ENCODE measurements at places on chromosomes 7 and 10. TPM values are rescaled to one million over a fixed set of nuclear protein-coding genes. Genes with fewer than 3 reads are reported as not detected.

DNA sequence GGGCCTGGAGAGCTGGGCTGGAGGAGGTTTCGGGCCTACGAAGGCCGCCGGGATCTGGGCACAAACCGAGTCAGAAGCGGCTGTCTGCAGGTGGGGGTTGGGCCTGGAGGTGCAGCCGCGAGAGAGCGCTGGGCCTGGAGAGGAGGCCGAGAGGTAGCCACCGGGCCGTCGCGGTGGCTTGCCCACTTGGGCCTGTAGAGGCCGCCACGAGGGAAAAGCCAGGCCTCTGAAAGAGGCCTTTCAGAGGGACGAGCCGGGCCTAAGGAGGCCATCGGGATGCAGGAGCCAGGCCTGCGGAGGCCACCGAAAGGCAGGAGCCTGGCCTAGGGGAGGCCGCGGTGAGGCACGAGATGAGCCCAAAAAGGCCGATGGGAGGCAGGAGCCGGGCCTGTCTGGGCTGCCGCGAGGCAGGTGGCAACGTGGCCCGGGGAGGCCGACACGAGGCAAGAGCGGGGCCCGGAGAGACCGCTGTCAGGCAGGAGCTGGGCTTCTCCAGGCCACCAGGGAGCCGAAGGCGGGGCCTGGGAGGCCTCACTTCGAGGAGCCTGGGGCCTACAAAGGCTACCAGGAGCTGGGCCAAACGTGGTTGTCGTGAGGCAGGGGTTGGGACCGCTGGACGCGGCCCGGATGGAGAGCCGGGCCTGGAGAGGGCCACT is 25.6 kb downstream of the MDH2 start:
- DNase-seq: no peak

DNA sequence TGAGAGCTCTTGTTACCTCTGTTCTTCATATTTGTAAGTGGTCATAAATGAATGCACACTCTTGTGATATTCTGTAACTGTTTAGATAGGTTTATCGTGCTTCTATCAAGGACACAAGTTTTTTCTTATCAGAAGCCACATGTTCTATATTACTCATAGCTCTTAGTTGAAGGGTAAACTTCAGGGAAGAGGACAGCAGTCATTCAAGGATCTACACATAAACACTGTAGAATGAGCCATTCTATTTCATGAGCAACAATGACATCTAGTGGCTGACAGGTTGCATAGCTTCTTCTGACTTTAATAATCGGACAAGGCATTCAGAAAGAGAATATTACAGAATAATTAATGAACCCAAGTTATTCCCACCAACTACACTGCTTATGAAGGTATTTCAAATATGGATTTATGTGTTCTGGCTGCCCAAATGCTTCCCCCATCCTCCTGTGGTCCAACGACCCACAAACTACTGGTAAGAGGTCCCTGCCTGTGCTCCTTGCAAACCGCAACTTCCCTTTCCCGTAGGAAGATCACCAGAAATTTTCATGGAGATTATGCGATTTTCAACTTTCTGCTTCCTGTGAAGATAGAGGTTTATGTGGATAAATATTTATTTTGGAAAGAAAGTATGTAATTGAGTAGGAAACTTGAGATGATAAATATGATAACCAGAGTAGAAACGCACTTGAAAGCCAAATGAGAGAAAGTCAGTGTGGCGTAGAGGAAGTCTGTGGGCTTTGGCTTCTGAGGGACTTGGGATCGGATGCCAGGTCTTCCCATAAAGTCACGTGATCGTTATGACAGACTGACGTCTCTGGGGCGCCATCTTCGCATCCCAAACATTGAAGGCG is 16.8 kb upstream of the ABCB5 start:
- peak; percentile 52 for DNase-seq

DNA sequence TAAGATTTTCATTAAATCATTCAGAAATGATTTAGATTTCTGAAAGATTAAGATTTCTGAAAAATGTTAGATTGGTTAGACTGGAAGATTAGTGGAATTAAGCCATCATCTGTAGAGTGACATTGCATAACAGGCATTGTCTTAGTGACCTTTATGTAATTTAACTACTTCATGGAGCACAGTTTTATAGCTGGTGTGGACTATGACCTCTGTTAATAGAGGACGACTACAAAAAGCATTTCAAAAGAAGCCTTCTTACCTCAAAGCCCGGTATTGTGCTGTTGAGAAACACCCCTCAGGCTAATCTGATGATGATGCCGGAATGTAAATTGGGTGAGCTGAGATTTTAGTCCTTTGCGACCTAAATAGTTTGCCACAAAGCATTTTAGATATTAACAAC is 55.6 kb downstream of the GALNT11 start:
- DNase-seq: no peak

- DNase-seq: no peak
These were observed 44.2 kb downstream of the FEZF1 start for GRCh38 chr7:122260336-122260735.

DNA sequence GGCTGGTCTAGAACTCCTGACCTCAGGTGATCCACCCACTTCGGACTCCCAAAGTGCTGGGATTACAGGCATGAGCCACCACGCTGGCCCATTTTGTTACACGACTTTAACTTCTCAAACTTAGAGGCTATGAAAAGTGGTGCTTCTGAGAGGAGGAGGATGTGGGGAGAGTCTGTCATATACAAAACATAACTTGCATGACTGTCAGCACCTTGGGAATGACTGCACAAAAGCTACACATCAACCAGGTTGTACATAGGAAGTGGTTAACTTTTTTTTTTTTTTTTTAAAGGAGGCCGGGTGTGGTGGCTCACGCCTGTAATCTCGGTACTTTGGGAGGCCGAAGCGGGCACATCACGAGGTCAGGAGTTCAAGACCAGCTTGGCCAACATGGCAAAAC is 43.4 kb upstream of the GSDME start:
- DNase-seq: no peak

DNA sequence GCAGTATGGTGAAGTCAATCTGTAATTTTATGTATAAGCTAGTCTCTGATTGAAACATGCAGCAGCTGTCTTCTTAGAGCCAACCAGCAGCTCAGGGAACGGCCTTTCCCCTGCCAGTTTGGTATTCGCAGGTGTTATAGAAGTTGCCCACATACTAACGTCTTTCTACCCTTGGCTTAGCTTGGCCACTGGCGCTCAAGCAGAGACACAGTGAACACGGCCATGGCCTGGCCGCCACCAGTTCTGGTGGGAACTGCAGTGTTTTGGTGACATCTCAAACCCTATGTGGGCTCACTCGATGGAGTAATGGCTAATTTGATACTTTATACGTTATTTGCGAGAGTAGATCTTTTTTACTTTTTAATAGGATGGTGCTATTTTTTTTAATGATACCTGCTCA is 17.1 kb downstream of the EIF4H start:
- no peak for DNase-seq

DNA sequence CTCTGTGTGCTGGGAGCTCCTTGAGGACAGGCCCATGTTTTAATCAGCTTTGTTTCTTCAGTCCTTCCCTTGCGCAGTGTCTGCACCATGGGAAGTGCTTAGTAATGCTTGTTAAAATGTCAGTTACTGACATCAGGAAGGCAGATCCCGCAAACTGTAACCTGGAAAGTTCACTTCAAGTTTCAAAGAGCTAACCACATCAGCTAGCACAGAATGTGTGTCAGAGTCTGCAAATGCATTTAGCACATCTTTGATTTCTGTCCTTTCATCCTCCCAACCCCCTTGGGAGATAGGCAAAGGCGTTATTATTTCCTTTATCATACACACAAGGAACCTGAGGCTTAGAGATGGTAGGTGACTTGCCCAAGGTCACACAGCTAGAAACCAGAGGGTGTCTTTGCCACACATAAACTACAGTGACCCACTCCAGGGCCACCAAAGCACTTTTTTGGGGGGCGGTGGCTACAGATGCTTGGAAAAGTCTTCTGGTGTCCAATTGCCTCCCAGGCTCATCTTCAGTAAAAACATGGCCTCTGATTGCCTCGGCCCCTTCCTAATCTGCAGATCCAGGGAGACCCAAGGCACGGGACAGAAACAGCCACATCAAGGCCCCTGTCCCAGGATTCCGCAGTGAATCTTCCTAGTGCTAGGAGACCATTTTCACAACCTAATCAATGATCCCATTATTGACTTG is 116.2 kb upstream of the GPR26 start:
- DNase-seq: no peak

GRCh38 chr10:57420881-57421280 is 846.8 kb downstream of the IPMK start:
- no peak for DNase-seq

- no peak for DNase-seq
These were observed 48.7 kb upstream of the OCM2 start for GRCh38 chr7:98038731-98039130.

DNA sequence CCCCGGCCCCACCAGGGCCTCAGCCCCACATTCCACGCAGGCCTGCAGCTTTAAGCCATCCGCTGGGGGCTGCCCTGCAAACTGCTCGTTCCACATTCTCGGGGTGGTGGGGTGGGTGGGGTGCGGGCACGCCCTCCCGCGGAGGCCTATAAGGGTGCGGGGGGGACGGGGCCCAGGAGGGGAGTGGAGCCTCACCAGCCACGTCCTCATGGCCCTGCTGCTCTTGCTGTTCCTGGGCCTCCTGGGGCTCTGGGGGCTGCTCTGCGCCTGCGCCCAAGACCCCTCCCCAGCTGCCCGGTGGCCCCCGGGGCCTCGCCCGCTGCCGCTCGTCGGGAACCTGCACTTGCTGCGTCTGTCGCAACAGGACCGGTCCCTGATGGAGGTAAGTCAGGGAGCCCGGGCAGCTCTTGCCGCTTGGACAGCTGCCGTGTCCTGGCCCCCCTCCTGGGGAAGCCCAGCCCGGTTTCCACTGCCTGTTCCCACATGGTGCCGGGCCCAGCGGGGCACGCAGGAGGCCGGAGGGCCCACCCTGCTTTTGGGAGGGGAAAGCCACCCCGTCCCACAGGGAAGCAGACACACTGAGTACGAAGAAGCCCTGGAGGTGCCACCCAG is at the start of gene CYP2W1:
TSS of gene CYP2W1 (plus strand) at position 178 of the 612 bp plus-strand sequence. CDS start at position 209, 31 bp downstream.
- DNase-seq: no peak

DNA sequence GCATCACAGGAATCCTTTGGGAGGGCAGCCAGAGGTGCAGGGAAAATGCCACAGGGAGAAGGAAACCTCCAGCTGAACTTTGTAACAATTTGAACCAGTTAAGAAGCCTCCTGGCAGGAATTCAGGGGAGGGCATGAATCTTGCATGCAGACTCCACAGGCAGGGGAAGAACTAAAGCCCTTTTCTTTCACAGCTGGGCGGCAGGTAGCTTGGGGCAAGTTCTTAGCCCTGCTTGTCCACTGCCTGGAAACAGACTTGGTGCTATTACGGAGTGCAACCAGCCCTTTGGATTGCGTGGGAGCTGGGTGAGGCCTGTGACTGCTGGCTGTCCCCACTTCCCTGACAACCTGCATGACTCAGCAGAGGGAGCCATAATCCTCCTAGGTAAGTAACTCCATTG is 51.7 kb upstream of the ADAM12 start:
- no peak for DNase-seq

DNA sequence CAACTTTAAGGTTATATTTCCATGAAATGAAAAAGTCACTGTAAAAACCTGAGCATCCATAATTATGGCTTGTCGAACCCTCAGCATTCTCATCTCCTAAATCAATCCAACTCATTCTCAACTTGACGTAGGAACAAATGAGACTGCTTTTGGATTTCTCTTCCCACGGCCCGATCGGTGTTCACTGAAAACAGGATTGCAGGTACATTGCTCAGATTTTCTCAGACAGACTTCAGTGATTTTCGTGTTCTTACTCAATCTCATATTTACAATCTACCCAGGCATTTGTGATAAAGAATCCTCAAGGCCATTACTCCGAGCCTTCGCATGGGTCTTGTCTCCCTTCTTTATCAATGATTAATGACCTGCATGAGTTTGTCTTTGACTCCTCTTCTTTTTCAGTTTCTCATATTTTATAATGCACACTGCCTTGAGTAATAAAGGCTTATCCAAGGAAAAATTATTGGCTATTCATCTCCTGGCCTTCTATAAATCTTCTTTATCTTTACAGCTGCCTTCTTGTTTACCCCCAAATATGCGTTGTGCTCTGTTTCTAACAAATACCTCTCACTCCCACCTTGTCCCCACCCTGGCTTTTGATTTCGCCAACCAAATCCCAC is 90.4 kb upstream of the MYO3A start:
- DNase-seq: no peak

DNA sequence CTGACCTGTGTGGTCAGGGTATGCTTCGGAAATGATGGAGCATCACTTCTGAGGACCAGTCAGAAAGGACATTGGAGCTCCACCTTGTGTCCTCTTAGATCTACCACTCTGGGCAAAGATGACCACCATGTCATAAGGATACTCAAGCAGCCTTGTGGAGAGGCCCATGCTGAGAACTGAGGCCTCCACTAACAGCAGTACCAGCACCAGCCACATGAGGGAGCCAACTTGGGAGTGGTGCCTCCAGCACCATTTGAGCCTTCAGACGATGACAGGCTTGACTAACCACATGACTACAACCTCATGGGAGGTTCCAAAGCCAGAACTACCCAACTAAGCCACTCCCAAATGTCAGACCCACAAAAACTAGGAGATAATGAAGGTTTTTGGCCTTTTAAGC is 116.0 kb downstream of the NPTX2 start:
- no peak for DNase-seq

GRCh38 chr7:156918635-156919034 is 25.7 kb upstream of the LMBR1 start:
- DNase-seq: no peak

GRCh38 chr10:94174838-94175237 is 181.1 kb downstream of the PLCE1 start:
- DNase-seq: no peak

KLF6 gene
- 88.1 TPM for total RNA-seq

GPR158 gene
- total RNA-seq: not detected

ASAH2B gene
- total RNA-seq: 1.6 TPM

FAM237B gene
- not detected for total RNA-seq

LIPM gene
- total RNA-seq: not detected

PIK3CG gene
- 0.23 TPM for total RNA-seq

PTPRN2 gene
- 2.5 TPM for total RNA-seq

DNAH11 gene
- total RNA-seq: 2.8 TPM

CHAT gene
- not detected for total RNA-seq

EN2 gene
- not detected for total RNA-seq

ANK3 gene
- 6.6 TPM for total RNA-seq

ALOX5 gene
- total RNA-seq: 1.7 TPM
